ENCODE measurements at places on chromosomes 11 and 22.

DNA sequence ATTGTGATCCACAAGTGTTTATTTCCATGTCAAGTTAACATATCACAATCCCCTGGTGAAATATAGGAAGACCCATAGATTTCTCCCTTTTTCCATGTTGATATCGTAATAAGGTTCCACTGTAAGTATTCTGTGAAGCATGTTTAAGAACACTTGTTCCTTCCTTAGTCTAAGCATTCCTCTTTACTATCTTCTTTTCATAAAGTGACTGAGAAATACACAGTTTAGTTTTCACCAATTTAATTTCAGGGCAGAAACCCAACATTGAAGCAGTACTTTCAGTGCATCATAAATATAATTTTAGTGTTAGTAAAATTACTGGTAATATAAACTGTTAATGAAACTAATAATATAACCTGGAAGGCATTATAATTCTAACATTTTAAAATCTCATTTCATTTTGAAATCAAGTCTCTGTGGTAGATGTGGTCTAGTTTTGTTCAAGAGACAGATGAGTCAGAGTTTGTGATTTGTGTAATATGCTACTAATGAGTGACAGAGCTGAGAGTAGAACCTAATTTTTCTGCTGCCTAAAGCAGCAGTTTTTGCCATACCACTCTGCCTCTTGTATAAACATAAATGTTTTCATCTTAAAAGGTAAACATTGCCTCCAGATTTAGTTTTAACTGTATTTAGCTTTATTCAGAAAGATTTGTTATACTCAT is 79.4 kb downstream of the ATM start:
- DNase-seq, result no peak

DNA sequence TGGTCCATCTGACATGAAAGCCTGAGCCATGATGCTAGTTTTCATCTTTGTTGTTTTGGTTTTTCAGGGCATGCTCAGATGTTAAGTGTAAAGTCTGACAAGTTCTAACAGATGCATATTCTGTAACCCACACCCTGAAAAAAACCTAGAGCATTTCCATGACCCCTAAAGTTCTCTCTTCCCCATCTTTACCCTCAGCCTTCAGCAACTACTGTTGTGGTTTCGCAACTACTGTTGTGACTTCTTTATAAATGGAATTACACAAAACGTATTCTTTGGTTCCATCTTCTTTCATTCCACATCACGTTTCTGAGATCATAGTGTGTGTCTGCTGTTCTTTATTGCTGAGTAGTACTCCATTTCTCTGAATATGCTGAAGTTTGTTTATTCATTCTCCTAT is 65.1 kb upstream of the LDLRAD3 start:
- no peak for DNase-seq

GRCh38 chr11:128533472-128533871 is 53.9 kb downstream of the ETS1 start:
- DNase-seq, result no peak

GRCh38 chr11:108538022-108538424 is 39.8 kb upstream of the POGLUT3 start:
- no peak for DNase-seq

DNA sequence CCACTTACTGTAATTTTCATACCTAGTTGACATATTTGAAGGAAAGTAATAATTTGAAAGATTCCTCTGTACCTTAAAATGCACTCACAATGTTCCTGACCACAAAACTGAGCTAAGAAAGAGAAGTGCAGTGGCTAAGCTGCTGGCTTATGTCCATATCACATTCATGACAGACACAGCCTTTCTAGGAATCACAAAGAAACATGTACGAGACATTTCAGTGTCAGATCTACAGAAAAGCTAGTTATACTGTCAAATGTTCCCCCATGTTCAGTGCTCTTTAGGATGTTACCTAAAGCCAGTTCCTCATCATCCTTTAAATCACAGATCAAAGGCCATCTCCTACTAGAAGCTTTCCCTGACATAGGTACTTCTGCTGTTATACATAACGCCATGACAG is 142.2 kb upstream of the C11orf58 start:
- no peak for DNase-seq

- no peak for DNase-seq
Observed at GRCh38 chr11:121968638-121969037, 147.4 kb downstream of the BLID start.

- no peak for DNase-seq
Observed at GRCh38 chr22:44482776-44483175, 15.3 kb downstream of the RTL6 start.
